ENCODE measurements at places on chromosomes 11 and 22. TPM values are rescaled to one million over a fixed set of nuclear protein-coding genes. Genes with fewer than 3 reads are reported as not detected.

Gene KIRREL3
- total RNA-seq = 0.26 TPM

Gene MPZL3
- 0.33 TPM for total RNA-seq

Gene ART1
- not detected for total RNA-seq

Gene TMEM191C
- 2.6 TPM for total RNA-seq

Gene RASSF10
- not detected for total RNA-seq
